ENCODE measurements at places on chromosomes 7 and 10.

GRCh38 chr10:122089311-122090017 lies 100.5 kb downstream of the TACC2 start:
- no peak for DNase-seq

- no peak for DNase-seq
These were observed 308.1 kb upstream of the ZMIZ1 start for GRCh38 chr10:78760463-78761310.

DNA sequence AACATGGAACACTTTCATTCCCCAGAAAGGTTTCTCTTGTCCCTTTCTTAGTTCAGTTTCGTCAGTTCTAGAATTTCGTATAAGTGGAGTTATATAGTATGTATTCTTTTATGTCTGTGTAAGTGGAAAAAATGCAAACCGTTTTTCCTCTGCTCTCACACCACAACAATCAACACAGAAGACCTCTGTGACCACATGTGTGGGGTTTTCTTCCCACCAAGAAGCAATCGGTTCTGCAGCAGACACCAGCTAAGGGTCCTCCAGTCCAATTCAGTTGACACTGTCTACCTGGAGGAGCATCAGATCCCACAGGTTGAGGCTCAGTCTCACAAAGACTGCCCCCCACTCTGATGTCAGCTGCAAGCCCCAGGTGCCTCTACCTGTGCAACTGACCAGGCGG lies 6.2 kb downstream of the CDC123 start:
- DNase-seq, result no peak

- DNase-seq, result no peak
These were observed 407 bp upstream of the MKRN1 start for GRCh38 chr7:140479739-140480084.
